Stomach (tissue), 19 donors: ENCODE measurements at places on chromosomes 1 and 21. TPM values are rescaled to one million over a fixed set of nuclear protein-coding genes. Genes with fewer than 3 reads are reported as not detected.

- DNase-seq: no peak
Measured at GRCh38 chr1:167573035-167573434, 19.5 kb upstream of the CREG1 start.

Gene HPCA
- total RNA-seq: not detected

- DNase-seq: no peak
Measured at GRCh38 chr1:193520472-193520871, 334.1 kb upstream of the B3GALT2 start.

Gene OR14K1
- total RNA-seq: not detected

DNA sequence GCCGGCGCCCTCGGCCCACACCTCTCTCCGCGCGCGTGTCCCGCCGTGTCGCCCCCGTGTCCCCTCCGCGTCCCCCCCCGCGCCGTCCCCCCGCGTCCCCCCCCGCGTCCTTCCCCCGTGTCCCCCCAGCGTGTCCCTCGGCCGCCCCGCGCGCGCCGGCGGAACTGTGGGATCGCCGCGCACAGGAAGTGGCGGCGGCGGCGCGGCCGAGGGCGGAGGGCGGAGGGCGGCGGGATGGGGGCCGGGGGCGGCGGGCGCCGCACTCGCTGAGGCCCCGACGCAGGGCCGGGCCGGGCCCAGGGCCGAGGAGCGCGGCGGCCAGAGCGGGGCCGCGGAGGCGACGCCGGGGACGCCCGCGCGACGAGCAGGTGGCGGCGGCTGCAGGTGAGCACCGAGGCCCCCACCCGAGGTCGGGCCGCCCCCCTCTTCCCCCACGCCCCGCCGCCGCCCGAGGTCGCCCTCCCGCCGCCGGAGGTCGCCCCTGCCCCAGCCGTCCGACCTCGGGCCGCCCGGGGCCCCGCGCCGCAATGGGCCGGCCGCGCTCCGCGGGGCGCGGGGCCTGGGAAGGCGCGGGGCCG lies at the start of gene AGPAT3:
Gene AGPAT3, plus strand, starts transcription at position 262 of the 578 bp plus-strand sequence. CDS start 94,459 bp downstream, outside the sequence.
- DNase-seq: peak; percentile 69

GRCh38 chr1:35560256-35561225 lies 2.9 kb downstream of the NCDN start:
- peak; percentile 81 for DNase-seq

Gene NCDN
- total RNA-seq: 7.0 TPM

GRCh38 chr21:26365849-26366248 lies 195.3 kb upstream of the APP start:
- DNase-seq: no peak

GRCh38 chr1:155171836-155172731 lies 1.0 kb downstream of the KRTCAP2 start:
- DNase-seq: no peak

Gene OVAAL
- not detected for total RNA-seq

DNA sequence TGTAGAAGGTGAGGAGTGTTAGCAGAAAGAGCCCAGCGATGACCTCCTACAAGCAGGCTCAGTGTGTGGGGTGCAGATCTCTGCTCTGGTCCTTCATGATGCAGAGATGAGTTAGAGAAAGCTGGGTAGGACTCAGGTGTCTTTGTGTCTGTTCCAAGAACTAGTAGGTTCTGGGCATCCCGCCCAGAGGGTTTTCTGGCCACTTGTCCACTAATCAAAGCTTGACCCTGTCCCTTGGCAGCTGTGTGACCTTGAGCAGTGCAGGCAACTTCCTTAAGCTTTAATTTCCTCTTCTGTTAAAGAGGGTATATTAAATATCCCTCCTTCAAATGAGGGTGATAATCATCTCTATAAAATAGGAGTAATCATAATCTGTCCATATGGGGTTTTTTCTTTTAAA lies 54.7 kb upstream of the WNT4 start:
- DNase-seq: peak; percentile 67

DNA sequence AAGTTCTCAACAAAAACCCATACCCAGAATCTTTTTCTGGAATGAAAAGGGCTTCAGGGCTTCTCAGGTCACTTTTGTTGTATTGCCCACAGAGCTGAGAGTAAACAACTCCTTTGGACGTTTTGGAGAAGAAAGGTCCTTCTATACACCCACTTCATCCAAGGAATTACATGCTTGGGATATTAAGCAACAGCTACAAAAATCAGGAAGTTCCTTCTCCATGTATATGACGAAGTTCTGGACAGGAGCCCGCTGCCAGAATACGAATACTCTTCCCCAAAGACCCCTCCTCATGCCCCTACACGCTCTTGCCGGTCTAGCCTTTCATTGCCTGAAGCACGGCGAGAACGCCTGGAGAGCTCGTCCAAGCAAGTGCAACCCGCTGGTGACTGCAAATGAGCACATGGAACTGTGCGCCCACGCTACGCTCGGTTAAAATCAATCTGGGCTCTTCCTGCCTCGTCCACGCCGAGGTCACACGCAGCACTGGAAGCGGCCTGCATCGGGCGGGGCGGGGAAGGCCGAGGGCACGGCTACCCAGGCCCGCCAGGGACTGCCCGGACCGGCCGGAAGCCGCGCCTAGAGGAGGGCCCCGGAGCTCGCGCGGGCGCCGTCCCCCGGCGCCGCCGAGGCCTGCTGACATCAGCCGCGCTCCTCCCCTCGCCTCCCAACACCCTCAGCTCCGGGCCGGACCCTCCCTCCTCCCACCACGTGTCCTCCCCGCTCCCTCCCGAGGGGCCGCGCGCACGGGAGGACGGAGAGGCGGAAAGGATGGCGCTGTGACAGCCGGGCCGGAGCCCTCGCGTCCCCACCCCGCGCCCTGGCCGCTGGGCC lies at the start of gene POGK:
Gene POGK, plus strand, starts transcription at position 710 of the 834 bp plus-strand sequence. CDS start 1,482 bp downstream, outside the sequence.
- DNase-seq: peak; percentile 98

- DNase-seq: no peak
Measured at GRCh38 chr1:186420311-186420710, 40.6 kb downstream of the PDC start.

Gene MCOLN2
- 27.2 TPM for total RNA-seq

DNA sequence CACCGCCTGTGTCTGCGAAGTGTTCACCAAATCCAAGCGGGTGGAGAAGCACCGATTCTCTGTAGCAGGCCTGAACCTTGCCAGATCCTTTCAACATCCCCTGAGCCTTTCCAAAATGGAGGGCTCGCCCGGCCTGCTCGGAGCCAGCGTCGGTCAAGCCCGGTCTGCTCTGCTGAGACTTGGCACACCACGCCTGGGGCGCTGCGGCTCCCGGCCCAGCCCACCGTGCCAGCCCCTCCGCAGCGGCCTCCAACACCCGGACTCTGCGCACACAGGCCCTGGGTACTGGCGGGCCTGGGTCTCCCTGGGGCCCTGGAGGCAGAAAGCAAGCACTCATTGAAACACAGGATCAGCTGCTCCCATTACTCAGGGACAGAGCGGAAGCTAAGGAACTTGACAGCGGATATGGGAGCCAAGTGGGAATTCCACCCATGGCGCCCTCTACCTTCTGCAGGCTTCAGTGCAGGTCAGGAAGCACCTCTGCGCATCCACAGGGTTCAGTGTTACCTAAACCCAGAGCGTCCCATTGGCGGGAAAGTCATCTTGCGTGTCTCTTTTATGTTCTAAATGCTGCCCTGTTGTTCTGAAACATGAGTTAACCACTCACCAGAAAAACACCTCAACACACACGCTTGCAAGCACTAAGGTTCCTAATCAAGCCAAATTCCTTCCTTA lies 159.9 kb downstream of the ZBTB18 start:
- no peak for DNase-seq

Gene TEX50
- total RNA-seq: not detected

DNA sequence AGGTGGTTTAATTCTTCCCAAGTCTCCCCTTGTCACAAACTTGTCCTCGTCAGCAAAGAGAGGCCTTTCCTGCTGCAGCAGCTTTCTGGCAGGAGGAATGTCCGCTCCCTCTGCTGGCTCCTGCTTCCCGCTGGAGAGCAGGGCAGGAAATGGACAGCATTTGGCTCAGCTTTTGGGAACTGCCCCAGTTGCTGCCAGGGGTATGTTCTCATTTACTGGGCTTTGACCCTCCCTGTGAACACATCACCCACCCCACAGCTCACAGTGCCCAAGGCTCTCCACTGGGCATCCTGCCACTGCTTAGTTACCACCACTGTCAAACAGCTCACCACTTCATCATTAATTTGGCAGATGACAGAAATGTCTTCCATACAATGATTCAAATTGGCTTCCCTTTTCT lies 75.4 kb downstream of the MRPL37 start:
- peak; percentile 82 for DNase-seq

Gene VSIG8
- total RNA-seq: not detected

DNA sequence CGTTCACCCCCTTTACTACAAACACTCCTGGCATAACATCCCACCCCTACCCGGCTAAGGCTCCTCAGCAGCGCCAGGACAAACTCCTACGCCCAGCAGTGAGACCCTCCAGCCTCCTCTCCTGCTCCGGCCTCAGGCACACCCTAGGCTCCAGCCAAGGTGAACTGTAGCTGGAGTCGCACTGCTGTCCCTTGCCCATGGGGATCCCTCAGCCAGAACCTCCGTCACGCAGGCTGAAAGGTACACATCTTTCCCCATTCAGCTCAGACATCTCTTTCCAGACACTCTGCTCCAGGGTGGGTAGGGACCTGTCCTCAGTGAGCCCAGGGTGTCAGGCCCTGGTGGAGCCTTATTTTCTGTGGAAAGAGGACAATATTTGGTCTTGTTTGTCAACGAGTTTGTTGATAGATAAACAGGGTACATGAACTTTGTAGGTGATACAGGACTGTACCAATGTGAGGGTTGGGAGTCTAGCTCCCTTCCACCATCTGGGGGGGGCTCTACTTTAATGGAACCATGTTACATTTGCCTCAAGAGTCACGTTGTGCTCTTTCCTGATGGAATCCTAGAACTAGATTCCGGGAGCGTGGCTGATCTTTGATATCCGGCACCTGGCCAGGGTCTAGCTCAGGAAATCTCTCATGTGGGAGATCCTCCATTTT lies 56.5 kb upstream of the SSBP3 start:
- no peak for DNase-seq

DNA sequence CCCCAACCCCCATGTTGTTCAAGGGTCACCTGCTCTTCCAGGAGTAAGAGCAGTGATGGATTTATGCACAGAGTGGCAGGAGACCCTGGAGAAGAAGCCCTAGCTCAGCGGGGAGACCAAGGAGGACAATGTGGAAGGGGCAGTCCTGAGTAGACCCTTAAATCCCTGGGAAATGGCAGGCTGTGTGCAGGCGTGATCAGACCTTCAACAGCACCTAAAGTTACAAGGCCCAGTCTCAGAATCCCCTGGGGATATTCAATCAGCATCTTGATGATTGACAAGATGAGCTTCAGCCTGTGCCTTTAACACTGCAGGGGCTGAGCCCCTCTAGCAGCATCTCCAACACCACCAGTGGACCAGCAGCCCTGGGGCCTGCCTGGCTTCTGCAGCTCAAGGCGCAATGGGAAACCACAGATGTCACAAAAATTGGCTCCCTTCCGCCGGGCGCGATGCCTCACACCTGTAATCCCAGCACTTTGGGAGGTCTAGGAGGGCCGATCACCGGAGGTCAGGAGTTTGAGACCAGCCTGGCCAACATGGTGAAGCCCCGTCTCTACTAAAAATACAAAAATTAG lies 60.4 kb downstream of the IRF2BP2 start:
- no peak for DNase-seq

DNA sequence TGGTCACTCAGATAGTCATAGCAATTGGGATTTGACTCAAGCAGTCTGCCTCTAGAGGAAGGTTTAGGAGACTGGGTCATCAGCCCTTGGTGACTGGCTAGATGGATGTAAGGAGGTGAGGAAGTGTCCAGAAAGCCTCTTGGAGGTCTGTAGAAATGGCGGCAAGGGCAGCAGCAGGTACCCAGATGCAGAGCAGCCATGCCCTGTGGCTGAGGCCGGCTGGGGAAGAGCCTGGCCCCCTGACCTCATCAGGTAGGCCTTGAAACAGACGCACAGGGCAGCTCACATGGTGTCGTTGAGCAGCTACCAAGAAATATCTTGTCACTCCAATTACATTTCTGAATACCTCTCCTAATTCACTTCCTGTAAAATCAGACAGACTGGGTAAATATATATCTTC lies 98.2 kb downstream of the DMRTB1 start:
- DNase-seq: no peak

Gene PPCS
- total RNA-seq: 17.0 TPM

DNA sequence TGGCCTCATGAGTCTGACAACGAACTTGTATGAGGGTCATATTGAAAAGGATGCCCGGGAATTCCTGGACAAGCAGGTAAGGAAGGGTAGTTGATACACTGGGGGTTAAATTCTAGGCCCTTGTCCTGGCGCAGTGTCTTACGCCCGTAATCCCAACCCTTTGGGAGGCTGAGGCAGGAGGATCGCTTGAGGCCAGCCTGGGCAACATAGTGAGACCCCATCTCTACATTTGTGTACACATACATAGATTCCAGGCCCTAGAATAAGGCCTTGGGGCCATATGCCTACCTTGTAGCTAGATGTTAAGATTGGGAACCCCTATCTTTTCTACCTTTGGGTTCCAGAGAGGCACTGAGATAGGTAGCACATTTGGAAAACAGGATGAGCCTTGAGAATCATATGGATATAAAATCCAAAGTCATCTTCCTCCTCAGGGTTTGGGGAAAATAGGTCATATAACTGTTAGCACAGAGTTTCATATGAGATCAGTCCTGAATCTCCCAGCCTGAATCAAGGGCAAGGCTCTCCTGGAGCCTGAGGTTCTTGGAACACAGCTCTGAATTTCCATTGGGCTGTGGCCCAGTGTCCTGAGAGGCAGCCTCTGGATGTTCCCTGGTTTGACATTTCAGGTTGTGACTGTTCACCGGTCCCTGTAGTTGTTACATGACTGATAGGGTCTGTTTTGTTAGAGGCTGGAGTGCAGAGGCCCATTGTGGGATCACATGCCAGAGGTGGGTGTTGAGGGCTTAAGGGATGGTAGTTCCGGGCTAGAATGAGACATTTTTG lies 104.4 kb downstream of the PIK3R3 start:
- DNase-seq: no peak

Gene TACSTD2
- total RNA-seq: 12.1 TPM

Gene MROH7
- total RNA-seq: 33.8 TPM

Gene RHBDL2
- 24.9 TPM for total RNA-seq

DNA sequence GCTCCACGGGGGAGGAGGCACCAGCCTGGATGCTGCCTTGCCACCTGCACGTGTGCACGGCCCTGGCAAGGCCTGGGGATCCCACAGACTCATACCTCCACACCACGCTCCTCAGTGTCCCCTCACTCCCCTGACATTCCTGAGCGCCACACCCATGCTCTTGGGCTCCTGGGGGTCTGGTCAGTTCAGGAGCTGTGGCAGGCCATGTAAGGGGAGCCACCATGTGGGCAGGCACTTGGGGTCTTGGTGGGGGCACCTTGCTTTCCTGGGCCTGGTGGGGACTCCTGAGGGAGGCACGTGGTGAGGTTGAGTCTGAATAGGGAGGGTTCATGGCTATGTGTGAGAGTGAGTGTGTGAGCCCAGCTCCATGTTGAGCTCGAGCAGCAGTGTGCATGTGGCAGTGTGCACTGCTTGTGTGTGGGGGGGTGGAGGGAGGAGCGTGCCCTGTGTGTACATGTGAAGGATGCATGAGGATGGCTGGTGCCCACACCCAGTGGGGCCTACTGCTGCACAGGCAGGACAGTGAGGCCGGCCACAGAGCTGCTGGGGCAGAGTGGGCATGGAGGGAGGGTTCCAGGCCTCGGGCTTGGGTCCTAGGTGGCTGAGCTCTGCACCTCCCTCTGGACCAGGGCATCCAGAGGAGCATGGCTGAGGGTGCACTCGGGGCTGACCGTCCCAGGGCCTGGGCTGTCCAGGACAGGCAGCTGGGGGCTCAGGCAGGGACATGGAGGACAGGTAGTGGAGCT lies 1.6 kb downstream of the GJC2 start:
- peak; percentile 49 for DNase-seq

Gene PGLYRP4
- total RNA-seq: not detected
